ENCODE measurements at places on chromosomes 6 and 20.
A peak's percentile ranks its signal among the peaks of the same experiment; 100 is the strongest.

GRCh38 chr6:145948878-145949613 is 15.1 kb downstream of the SHPRH start:
- DNase-seq, result peak; percentile 10

DNA sequence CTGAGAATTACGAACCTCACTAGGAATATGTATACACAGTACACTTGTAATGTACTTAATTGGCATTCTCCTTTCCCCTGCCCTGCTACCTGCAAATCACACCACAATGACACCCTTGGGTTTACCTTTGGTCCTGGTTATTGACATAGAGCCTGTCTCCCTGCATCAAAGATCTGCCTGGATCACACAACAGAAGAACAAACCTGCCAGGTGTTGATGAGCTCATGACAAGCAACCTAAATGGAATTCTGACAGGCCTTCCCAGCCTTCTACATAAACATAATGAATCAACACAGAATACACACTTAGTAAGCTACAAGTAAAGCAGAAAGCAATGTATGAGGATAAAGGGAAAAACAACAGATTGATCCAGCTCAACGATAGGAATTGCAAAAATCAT is 95.6 kb downstream of the HDGFL1 start:
- no peak for DNase-seq

DNA sequence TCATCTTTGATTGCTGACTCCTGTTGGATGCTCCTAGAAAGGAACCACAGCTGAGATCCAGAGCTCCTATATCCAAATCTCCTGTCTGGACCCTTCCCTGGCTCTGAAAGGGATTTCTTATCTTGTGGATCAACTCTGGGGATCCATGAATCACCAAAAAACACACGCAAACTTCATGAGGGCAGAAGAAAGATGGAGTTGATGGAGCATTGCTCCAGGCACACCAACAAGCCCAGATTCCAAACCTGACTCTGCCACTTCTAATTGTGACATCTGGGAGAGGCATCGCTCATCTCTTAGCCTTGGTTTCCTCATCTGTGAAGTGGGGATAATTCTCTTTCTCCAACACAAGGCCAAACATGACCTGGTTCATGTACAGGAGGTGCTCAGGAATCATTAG is 6.7 kb downstream of the KCNS1 start:
- DNase-seq, result no peak

GRCh38 chr6:105967917-105968602 is 118.1 kb upstream of the PRDM1 start:
- no peak for DNase-seq

- DNase-seq, result peak; percentile 55
Measured at GRCh38 chr6:153096031-153096430, 35.1 kb downstream of the RGS17 start.

- DNase-seq, result peak; percentile 50
Measured at GRCh38 chr6:108627692-108628550, 67.2 kb downstream of the FOXO3 start.

- DNase-seq, result no peak
Measured at GRCh38 chr20:42530855-42531448, 658.8 kb downstream of the PTPRT start.

GRCh38 chr6:39800034-39801032 is 8.2 kb downstream of the DAAM2 start:
- DNase-seq, result no peak

DNA sequence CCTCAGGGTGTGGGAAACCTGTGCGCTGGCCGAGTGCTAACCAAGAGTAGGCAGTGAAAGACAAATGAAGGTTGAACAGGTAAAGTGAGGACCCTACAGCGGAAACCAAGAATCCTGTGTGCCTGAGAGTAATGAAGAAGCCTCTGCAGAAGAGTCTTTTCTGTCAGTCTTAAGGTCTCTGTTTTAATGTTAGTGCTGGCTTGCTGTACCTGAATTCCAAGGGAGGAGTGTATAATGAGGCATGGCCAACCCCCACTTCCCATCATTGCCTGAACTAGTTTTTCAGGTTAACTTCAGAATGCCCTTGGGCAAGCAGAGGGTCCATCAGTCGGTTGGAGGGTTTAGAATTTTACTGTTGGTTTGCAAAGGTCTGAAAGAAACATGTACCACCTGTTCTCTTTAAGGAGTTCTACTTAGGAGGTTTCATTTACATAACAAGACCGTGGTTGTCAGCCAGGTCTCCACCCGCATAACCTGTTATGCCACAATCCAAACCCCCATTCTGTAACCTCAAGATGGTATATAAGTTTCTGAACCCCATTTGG is 589 bp upstream of the PDCD2 start:
- DNase-seq, result no peak

- no peak for DNase-seq
Measured at GRCh38 chr6:37954791-37955190, 135.3 kb downstream of the ZFAND3 start.

DNA sequence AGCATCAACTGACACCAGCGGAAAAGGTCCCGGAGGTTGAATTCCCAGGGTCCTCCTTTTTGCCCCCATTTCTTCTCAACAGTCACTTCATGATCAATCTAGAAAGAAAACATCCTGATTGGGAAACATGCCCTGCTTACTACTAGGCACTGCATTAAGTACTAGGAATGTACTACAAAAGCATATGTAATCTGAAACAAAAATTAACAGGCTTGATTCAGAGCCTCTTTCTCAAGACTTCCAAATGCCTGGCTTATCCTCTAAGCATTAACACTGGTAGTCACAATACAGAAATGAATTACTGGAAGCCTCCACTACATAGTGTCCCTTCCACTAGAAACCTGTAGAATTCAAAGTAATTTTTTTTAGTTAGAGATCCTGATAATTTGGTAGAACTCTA is 84.5 kb upstream of the LYRM2 start:
- no peak for DNase-seq

- no peak for DNase-seq
Measured at GRCh38 chr6:119683031-119683430, 333.5 kb upstream of the MAN1A1 start.

DNA sequence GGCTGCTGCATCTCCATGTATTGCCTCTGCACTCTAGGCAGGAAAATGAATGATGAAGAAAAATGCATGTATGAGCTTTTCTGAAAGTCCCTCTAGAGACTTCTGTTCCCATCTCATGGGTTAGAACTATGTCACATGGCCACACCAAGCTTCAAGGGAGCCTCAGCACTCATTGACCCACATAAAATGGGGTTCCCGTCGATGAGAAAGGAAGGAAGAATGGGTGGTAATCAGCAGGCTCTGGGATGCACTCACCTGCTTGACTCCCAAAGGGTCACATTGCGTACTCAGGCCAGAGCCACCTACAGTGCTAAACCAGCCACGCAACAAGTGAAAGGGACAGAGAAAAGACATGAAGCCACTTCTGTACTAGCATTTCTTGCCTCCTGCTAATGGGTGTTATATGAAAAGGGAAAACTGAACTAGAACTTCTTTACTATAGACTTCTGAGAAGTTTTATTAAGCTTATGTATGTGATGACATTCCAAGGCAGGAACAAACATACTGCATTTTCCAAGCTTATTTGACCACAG is 95.8 kb upstream of the GCM1 start:
- no peak for DNase-seq

DNA sequence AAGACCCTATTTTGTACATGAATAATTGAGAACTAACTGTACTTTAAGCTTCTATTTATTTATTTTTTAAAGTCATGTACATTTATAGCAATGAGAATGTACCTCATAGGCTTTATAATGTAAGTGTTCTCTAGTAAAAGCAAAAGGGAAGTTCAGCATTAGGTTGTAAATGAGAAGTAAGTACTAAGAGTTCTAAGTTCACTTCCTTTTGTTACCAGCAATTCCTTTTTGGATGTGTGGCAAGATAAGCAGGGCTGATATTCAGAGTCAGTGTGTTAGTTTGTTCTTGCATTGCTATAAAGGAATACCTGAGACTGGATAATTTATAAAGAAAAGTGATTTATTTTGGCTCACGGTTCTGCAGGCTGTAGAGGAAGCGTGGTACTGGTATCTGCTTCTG is 54.0 kb upstream of the CCN2 start:
- no peak for DNase-seq
